ENCODE measurements at places on chromosomes 3 and 15.

GRCh38 chr15:61820951-61821350 is 239.3 kb downstream of the VPS13C start:
- DNase-seq: no peak

DNA sequence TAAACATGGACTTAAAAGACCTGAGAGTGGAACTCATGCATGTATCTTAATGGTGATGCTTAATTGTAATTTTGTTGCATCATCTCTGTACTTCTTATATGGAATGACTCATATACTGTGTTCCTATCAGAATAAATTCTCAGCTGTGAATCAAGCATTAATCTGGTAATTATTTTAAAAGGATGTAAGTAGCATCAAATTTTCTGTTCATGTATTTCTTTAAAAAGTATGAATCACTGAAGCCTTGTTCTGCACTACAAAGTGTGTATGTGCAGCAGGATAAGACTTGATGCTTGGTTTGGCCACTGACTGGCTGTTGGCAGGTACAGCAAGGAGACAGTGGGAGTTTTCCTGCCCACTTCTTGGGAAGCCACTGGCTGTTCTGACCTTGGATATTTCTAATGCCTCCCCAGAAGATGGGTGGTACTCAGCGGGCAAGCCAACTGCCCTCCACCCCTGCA is 123.9 kb downstream of the ANO10 start:
- DNase-seq: no peak

- no peak for DNase-seq
Observed at GRCh38 chr3:126955004-126955790, 27.7 kb upstream of the PLXNA1 start.

DNA sequence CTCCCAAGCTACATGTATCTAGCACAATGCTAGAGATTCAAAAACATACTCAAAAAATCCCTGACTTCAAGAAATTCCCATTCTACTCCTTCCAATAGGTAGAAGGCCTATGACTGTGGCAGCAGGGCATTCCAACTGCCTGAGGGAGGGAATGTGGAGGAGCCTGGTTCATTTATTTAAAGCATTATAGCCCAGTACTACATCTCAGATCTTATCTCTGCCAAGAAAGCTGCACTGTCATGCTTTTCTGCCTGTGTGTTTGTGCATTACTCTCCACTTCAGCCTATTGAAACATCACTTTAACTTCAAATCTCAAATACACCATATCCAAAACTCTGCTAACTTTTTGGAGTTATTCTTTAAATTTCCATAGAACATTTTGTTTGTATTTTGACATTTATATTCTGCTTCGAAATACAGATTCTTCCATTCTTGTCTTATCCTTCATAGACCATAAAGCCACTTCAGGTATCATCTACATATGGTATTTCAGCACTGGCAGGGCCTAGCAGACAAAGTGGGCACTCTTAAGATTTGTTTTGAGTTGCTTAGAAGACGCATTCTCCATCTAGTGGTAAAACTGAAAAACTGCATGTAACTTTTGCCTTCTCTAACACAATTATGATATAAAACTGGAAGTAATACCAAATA is 59.1 kb upstream of the NEDD4 start:
- no peak for DNase-seq

GRCh38 chr3:45381168-45381852 is 7.1 kb upstream of the LARS2 start:
- DNase-seq: no peak

DNA sequence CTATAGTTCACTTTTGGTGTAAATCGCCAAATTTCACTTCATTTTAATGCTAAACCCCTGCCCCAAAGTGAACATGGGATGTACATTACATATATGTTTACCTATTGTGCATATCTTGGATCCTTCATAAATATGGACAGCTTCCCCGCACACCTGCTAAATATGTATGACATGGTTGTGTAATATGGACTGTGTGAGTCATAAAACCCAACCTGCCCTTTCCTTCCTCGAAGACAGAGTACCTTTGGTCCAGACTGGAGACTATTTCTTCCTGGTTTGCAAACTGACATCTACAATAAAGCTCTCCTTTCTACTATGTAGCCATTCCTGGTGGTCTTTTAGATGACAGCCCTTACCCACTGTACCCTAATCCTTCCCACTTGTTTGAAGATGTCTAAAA is 12.4 kb downstream of the ACTC1 start:
- DNase-seq: no peak

GRCh38 chr15:58770519-58770856 is 614 bp upstream of the MINDY2 start:
- no peak for DNase-seq

DNA sequence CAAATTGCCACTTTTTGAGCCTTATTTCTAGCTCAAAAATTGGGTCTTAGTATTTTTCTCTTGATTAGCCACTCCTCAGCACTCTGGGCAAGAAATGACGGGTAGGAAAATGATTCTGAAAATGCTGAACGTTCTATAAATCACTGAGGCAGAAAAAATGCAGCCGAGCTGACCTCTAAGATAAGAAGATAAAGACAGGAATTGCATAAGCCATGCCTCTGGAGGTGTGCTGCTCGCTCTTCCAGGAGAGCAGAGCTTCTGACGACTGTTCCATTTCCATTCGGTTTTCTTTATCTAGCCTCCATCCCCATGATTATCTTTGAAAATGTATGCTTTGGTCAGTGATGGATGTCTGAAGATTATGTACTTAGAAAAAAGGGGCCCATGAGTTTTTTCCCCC is 558.8 kb upstream of the ADAMTS9 start:
- no peak for DNase-seq

DNA sequence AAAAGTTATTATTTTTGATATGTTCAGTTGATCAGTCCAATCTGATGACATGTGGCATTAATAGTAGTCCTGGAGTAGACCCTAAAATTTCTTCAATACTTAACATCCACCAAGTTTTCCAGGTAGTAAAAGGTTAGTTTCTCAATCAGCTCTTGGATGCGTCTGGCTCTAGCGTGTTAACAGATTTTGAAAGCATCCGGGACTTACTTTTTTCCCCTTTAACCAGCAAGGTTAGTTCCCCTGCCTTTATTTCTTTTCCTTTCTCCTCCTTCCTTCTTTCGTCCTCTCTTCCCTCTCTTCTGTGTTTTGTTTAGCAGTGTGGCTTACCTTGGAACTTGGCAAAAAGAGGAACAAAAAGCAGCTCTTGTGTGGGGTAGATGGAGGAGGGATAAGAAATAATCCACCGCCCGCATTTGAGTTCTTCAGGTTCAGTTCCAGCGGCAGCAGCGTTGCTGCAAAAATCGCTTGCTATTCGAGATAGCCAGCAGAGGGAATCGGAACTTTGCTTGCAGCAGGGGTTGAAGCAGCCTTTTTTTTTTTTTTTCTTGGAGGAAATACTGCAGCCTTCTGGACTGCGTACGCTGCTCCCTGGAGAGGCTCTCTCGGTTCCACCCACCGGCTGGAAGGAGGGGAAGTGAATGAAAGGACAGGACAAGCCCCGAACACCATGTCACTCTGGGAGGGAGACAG is at the start of gene RBMS3:
RBMS3 (plus strand) TSS at position 668 of the 690 bp plus-strand sequence.
- no peak for DNase-seq

GRCh38 chr15:68806220-68807060 is 14.3 kb downstream of the ANP32A start:
- DNase-seq: no peak

- DNase-seq: no peak
Observed at GRCh38 chr3:126573492-126574117, 14.9 kb upstream of the C3orf22 start.

- no peak for DNase-seq
Observed at GRCh38 chr3:152826476-152826875, 8.5 kb upstream of the P2RY1 start.

GRCh38 chr15:99042892-99043291 is 35.3 kb upstream of the PGPEP1L start:
- no peak for DNase-seq

GRCh38 chr3:118098827-118099226 is 935.8 kb downstream of the IGSF11 start:
- no peak for DNase-seq

- no peak for DNase-seq
Observed at GRCh38 chr3:186520431-186520830, 23.7 kb downstream of the CRYGS start.
